ENCODE measurements at places on chromosomes 5 and 9. TPM values are rescaled to one million over a fixed set of nuclear protein-coding genes. Genes with fewer than 3 reads are reported as not detected.

DNA sequence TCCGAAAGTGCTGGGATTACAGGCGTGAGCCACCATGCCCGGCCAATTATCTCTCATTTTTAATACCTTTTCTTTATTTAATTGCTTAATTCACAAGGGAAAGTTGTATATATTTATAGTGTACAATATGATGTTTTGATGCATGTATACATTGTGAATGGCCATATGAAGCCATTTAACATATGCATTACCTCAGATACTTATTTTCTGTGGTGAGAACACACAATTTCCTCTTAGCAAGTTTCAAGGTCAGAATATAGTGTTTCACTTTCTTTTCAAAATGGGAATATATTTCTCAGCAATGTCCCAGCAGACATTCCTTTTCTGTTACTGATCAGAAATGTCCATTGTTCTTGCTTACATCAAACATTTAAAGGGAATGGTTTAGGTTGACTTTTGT is 1596.3 kb downstream of the MAT2B start:
- DNase-seq: no peak

The SPATA31A3 gene
- total RNA-seq: not detected

DNA sequence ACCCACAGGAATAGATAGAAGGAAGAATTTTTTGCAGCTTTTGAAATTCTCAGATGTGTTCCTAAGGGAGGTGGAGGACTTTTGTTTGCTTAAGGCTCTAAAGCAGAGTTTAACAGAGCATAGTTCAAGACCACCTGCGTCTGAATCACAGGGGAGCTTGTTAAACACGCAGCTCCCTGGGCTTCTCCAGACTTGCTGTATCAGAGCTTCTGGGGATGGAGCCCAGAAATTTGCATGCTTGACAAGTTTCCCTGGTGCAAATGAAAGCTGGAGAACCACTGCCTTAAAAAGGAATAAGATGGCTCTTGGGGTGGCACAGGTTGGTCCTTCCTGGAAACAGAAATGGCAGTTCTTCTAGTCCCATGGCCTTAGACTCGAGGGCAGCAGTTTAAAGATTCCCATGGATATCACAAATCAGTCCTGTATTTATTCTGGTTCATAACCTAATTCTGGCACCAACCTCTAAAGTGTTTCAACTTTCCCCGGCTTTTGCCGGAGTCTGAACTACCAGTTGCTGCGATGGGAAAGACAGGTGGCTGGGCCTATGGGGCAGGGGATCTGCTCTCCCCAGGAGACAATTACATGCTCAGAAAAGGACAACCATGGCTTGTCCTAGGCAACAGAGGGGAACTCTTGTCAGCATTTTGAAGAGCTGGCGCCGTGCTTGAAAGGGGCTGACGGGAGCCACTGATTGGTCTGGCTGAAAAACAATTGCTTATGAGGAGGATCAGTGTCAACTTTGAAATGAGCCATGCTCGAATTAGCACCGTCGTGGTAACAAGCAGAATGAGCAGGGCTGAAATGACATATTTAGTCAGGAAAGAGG is 599.6 kb downstream of the CCDC171 start:
- no peak for DNase-seq

DNA sequence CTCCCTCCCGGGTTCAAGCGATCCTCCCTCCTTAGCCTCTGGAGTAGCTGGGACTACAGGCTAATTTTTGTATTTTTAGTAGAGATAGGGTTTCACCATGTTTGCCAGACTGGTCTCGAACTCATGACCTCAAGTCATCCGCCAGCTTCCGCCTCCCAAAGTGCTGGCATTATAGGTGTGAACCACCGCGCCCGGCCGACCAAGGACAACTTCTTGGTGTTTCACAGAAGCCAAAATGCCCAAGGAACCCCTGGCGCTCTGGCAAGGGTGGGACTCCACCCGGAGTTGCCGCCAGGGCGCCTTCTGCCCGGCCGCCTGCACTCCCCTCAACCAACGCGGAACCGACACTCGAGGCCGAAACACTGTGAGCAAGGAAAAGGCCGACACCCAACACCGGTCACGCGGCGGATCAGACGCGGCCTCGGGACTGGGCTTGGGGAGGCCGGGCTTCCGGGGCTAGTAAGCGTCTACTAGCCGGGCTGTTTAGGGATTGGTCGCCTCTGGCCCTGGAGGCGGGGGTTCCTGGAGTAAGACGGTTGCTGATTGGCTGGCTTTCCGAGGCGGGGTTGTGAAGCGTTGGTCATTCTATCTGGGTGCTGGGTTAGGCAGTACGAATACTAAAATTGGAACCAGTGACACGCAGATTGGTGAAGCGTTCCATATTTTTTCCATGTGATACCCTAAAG is 7.7 kb upstream of the CFAP157 start:
- peak; percentile 76 for DNase-seq

Measured in activated B cell treated with CpG ODN at 0.5 μM for 24 hours (primary cell).